Trophoblast cell (in vitro differentiated cells and primary cell): ENCODE measurements at places on chromosomes 11 and 22.

GRCh38 chr11:8442301-8442700 is 151.7 kb downstream of the STK33 start:
- no peak for DNase-seq

- DNase-seq: no peak
These were observed 11.9 kb downstream of the HIRA start for GRCh38 chr22:19419464-19420178.

DNA sequence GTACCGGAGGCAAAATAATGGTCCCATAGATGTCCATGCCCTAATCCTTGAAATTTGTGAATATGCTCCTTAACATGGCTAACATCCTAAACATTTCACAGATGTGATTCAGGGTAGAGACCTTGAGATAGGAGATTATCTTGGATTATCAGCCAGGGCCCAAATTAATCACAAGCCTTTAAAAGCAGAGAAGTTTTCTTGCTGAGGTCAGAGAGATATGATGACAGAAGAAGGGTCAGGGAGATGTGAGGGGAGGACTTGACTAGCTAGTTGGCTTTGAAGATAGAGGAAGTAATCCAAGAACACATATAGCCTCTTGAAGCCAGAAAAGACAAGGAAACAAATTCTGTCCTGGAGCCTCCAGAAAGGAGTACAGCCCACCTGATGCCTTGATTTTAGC is 19.1 kb upstream of the FDX1 start:
- peak; percentile 92 for DNase-seq

DNA sequence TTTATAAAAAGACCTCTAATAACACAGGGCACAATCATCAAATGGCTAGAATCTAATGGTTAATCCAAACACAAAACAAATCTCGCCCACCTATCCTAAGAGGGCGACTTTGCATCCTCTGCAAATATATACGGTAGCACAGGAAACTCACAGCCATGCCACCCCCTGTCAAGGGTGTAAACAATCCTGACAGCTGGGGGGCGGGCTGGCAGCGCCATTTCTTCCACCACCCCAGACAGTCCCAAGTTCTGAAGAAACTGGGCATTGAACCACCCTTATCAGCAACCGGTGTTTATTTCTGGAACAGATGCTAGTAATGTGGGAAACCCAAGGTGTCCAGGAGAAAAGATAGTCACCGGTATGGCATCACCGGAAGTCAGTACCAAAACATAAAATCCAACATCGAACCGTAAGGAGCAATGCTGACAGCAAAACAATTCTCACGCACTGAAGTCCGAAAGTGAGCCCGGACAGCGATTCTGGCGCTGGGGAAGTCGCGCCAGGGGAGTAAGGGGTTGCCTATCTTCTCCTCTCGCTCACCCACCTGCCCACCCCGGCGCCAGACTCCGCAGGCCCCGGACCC is 825 bp downstream of the FBXO3 start:
- peak; percentile 46 for DNase-seq

- no peak for DNase-seq
These were observed 355.2 kb upstream of the NARS2 start for GRCh38 chr11:78929906-78930220.

- no peak for DNase-seq
These were observed 26.5 kb upstream of the SCARF2 start for GRCh38 chr22:20464096-20464614.

GRCh38 chr11:91209751-91210150 is 986.9 kb upstream of the CHORDC1 start:
- DNase-seq: peak; percentile 14

DNA sequence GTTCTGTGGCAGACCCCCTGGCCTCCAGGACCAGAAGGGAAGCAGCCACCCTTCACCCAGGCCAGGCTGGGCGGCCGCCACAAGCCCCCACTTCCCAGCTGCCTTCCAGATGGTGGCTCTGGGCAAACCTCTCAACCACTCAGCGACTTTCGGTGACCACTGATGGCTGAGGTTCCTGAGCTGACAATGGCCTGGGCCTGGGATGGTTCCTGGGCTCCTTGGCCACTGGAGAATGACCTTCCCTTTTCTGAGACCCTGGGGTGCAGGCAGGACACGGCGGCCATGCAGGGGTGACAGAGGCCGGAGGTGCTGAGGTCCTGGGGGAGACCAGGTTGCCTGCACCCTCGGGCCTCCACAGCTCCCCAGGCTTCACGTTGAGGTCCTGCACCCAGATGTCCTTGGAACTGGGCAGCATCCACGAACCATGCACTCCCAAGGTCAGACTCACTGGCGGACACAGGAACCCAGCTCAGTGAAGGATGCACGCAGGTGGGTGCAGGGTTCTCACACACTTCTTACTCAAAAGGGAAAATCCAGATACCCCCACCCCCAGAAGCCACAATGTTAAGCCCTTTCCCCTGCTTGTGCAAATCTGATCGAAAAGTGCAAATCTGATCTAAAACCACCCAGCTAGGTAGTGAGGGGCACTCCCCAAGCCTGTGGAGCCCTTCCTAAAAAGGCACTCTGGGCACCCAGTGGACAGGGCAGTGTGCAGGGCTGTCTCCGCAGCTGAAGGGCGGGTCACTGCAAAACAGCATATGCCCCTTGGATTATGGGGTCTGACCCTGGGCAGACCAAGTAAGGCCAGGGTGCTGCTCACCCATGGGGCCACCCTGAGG is 13.9 kb upstream of the PHLDA2 start:
- DNase-seq: no peak

DNA sequence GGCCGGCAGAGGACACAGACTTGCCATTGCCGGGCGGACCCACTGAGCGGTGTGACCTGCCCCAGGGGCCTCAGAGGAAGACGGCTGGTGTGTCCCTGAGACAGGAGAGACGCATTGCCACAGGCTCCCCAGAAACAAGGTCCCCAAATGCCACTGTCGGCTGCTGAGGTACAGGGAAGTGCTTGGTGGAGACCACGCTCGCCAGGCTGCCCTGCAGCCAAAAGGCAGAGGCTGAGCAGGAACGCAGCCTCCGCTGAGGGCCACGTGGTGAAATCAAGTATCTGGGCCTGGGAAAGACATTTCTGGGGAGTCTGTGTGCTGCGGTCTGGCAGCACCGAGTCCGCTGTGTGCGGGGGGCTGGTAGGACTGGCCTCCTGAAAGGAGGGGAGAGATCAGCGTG is 794.9 kb downstream of the BRD1 start:
- no peak for DNase-seq

DNA sequence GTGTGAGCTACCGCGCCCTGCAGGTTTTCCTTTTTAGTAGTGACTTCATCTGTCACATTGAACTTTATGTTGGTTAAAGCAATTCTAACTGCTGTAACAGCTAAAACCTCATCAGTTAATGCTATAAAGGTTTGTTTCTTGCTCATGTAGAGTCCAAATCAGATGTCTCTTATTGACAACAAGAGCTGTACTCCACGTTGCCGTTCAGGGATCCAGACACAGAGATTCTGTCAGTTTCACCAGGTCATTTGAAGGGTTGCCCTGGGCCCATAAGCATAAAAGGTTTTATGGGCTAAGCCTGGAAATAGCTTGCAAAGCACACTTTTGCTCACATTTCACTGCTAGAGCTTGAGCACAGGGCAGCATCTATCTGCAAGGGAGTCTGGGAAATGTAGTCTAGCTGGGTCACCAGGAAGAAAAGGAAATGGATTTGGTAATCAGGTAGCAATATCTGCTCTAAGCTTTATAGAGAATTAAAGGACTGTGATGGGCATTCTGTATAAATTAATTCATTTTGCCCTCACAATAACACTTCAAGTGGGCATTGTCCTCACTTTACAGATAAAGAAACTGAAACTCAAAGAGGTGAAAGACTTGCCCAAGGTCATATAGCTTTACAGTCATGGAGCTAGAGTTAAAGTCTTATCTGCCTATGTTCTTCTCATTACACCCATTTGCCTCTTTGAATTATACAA is 25.2 kb upstream of the PTPRJ start:
- no peak for DNase-seq

DNA sequence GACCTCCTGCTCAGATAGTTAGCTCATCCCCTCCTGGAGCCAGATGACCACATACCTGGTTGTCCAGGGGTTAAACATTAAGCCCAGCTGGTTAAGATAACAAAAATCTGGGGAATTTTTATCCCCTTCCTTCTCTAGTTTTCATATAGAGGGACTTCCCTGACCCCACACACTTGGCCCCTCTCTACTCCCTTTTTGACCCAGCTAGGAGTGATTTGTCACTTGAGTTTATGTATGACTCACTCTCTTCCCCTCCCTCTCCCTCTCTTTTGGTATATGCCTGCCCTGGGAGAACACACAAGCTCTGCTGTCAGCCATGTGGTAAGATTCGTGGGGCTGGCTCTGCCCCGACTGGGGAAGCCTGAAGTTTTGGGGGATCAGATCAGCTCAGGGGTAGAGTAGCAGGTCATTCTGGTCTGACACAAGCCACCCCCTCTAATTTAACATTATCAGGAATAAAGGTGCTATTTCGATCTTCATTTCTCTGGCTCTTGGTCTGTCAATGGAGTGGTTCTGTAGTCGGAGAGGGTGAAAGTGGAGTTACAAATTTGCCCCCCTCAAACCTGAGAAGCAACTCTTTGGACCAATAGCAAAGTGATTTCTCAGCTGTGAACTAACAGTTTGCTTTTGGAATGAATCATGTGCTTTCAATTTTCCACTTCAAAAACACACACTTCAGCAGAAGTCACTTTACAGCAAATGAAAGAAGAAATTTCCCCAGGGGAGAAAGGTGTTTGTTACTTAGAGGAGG is 415.3 kb upstream of the CADM1 start:
- DNase-seq: peak; percentile 28

GRCh38 chr11:79208126-79208525 is 232.7 kb downstream of the TENM4 start:
- DNase-seq: no peak

- DNase-seq: no peak
These were observed 5.2 kb downstream of the SLC25A1 start for GRCh38 chr22:19173047-19174035.

- no peak for DNase-seq
These were observed 151.7 kb upstream of the PLET1 start for GRCh38 chr11:112412383-112412782.

DNA sequence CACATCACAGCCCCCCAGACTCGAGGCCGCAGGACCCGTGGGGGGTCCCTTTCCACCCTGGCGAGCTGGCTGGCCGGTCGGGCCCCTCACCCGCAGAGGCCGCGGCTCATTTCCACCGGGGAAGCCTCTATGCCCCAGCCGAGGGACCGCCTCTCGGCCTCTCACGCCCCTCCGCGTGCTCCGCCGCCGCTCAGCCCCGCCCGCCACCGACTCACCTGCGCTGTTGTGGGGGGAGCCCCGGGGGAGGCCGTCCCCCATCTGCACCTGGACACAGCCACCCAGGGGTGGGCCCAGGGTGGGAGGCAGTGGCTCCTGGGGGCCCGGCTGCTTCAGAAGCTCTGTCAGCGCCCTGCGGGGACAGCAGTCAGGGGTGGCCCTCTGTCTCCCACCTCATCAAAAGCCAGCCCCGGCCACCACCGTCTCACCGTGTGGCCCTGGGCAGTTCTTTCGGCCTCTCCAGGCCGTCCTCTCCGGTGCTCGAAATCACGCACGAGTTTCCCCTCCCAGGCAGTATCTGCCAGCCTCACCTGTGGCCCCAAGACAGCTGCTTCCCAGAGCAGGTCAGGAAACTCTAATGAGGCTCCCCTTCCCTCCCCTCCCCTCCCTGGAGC is 3.8 kb downstream of the SHISA8 start:
- no peak for DNase-seq

- peak; percentile 99 for DNase-seq
These were observed 128.3 kb downstream of the TEAD1 start for GRCh38 chr11:12802418-12803085.

- no peak for DNase-seq
These were observed 92.5 kb downstream of the MYO18B start for GRCh38 chr22:25834490-25834889.

DNA sequence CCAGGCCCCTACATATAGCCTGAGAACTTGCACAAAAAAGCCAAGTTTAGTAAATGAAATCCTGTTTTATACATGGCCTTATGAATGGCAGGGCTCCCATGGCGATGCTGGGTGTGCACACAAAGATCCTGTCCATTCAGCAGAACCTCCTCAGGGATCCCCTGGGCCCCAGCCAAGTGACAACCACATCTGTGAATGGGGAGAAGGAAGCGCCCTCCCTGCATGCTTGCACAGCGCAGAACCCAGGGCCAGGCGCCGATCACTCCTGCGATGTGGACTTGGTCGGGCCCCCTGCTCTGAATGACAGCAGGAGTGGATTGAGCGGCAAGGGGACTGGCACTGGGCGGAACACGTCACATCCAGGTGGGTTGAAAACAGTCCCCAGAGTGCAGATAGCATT is 4.5 kb upstream of the CDC42EP2 start:
- no peak for DNase-seq

DNA sequence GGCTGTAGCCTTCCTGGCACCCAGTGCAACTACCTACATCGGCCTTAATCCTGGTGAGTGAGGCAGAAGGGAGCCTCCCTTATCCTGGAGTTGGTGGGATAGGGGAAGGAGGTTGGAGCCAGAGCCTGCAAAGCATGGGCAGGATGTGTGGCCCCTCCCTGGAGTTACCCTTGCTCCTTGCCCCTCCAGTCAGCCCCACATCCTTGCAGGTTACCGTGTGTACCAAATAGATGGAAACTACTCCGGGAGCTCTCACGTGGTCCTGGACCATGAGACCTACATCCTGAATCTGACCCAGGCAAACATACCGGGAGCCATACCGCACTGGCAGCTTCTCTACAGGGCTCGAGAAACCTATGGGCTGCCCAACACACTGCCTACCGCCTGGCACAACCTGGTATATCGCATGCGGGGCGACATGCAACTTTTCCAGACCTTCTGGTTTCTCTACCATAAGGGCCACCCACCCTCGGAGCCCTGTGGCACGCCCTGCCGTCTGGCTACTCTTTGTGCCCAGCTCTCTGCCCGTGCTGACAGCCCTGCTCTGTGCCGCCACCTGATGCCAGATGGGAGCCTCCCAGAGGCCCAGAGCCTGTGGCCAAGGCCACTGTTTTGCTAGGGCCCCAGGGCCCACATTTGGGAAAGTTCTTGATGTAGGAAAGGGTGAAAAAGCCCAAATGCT is 3.9 kb downstream of the SMPD1 start:
- DNase-seq: no peak

DNA sequence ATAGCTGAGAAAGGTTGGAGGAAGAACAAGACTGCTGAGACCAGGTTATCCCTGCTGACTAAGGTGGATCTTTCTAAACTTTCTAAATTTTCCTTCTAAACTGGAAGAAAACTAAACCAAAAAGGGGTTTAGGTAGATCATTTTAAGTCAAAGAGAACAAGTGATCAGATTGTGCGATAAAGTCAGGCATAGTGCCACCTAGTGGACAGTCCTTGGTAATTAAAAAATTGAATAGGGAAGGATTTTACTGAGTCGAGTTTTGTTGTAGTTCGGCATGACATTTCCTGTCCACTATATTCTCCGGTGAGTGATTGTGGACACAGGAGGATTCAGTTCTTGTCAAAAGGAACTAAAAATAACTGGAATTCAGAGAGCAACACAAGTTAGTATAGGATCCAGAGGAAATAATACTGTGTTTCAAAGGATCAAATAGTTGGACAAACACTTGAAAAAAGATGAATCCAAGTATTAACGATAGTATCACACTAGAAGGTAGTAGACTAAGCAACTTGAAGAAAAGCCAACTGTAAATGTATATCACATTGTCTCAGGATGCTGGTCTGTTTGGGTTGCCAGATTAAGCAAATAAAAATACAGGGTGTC is 1236.4 kb downstream of the FAM181B start:
- DNase-seq: no peak
